Ammon's horn (tissue), 1 donor: ENCODE measurements at places on chromosomes 4 and X.

DNA sequence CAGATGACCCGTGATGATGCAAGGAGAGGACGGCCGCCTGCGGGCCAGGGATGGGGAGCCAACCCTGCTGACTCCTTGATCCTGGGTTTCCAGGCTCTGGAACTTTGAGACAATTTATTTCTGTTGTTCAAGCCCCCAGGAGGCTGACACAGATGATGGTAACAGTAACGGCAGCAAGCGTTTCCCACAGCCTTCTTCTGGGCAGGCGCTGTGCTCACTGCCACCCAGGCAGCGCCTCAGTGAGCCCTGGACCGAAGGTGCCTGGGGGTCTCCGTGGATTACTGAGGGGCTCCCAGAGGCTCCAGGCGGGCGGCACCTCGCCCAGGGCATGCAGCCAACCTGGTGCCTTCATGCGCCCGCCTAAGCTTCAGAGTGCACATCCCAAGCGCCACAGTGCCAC, 103.9 kb upstream of the AFAP1 start:
- DNase-seq, result no peak

- no peak for DNase-seq
Observed at GRCh38 chr4:94588896-94589693, 137.4 kb downstream of the PDLIM5 start.

DNA sequence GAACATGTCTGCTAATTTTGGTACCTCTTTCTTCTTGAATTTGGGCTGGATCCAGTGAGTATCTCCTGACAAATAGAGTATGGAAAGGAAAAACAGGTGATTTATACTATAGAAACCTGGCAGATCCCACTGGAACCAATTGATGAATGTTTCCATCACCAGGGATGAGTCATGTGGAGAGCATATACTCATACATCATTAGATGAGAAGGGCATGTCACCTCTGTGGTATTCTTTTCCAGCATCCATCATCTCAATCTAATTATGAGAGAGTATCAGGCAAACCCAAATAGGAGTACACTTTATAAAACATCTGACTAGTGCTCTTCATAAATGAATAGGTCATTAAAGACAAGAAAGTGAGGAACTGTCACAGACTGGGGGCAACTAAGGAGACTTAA, 90.7 kb downstream of the CLDN22 start:
- no peak for DNase-seq

GRCh38 chrX:136272325-136272724, 21.1 kb upstream of the MAP7D3 start:
- no peak for DNase-seq

DNA sequence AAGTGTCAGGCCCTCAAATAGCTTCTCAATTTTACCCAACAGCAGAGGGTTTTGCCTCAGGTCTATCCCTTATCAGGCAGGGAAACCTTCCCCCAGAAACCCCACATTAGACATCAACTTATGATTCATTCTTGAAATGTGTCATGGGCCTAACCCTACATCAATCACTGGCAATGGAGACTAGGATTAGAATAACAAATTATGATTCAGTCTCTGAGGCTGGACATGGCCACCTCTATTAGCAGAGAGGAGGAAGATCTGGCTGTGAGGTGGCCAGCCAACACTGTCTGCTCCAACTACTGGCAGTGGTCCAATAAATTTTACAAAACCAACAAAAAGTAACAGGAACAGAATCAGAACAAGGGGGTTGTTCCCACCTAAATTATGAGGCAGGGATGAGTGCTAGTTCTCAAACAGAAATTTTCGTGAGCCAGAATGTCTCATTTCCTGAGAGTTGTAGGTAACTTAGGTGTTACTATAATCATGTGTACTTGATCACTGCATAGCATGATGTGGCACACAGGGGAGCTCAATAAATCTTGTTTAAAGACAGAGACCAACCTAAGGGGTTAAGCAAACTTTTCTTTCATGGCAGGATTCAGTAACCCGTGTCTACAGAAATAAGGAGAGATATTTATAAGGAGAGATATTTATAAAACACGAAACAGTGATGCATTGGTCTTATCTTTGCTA, 126.8 kb downstream of the NFKB1 start:
- DNase-seq, result no peak

DNA sequence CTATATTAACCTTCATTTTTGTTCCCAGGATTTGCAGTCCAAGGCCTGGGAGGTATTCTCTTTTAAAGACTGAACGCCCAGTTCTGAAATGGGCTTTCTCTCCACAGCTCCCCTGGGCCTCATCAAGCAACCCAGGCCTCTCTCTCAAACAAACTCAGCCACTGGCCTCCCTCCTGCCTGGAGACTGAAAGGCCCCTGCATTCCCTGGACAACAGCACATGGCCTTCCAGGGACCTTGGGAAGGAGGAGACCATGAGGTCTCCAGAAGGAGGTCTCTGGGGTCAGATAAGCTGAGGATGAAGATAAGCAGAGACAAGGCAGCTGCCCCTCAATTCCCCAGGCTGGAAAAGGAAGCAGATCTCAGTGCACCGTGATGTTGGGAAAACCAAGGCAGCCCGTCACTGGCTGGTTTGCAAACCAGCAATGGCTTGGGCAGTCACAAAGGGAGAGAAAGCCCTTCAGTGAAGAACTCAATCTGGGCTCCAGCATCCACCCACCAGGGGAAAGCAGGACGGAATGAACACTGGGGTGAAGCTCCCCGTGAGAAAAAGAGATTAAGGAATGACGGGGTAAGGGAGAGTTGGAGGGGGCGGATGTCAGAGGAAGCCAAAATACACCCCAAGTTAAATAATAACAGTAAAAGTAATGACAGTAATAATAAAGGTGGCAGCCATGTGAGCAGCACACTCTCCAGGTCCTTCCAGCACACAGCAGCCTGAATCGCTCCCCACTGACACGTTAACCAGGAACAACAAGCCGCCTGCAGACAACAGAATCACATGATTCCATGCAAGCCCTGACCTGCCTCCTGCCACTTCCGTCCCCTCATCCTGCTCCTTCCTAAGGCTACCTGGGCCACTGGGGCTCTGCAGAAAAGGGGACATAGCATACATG, 22.3 kb downstream of the AMOT start:
- DNase-seq, result no peak

- DNase-seq, result peak; percentile 68
Observed at GRCh38 chrX:153944140-153944799, at the start of gene RENBP. Gene RENBP (minus strand): TSS chrX:153944643. CDS start chrX:153944610, 33 bp downstream.

DNA sequence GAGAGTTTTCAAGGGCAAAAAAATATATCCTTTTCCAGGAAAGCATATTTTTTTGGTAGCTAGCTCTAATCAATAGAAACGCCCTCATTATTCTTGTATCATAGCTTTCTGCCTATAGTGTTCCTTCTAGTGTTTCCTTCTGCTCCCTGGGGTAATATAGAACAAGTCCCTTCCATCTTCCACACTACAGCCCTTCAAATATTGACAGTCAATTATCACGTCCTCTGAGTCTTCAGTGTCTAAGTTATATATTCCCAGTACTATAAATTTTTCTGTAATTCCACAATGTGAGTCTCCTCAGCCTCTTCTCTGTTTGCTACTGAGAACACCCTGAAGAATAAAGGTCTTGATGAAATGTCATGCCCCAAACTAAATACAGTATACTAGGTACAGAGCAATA, 1088.0 kb upstream of the PCDH7 start:
- DNase-seq, result no peak

DNA sequence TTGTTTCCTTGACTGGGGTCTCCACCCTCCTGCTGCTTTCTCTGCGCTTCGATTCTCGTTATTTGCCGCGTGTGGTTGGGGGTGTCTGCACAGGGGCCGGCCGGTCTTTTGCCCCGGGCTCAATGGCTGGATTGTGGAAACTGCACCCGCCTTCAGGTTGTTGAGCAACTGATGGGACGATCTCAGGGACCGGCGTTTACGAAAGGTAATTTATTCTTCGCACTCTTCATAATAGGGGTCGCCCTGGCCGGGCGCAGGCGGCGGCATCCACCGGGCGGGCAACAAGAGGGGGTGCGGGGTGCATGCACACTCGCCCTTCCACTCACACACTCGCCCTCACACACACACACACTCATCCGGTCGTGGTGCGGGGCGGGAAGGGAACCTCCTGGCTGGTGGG, 1.4 kb downstream of the ADGRL3 start:
- no peak for DNase-seq

DNA sequence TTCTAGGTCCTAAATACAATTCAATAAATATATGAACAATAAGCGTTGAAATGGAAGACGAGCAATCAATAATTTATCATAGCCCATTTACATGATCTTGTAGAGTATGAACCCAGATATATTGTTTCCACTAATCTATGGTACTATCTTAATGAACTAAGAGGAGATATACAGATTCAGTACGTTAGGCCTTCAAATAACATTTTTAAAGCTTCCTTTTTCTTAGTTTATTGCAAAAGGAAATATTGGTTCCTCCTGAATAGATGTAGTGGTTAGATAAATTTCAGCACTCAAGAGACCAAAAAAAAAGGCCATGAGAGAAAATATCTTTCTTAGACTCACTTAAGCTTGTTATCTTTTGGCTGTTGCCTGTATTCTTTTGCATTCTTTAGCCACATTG, 147.5 kb upstream of the PITX2 start:
- no peak for DNase-seq

DNA sequence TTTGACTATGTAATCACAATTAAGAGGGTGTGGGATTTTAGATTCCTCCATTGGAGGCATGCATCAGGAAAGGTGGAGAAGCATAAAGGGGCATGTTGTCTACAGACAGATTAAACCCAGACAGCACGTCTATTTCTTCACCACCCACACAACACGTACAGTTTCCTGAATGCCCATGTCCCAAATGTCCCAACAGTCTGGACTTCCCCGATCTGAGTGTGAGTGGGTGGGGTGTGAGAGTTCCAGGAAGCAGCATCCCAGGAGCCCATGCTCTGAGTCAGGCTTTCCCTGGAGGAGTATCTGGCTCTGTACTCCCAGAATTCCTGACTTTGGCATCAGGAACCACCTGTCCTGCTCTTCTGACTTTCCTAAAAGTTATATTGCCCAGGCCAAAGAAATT, 30.8 kb upstream of the NDP start:
- DNase-seq, result no peak

DNA sequence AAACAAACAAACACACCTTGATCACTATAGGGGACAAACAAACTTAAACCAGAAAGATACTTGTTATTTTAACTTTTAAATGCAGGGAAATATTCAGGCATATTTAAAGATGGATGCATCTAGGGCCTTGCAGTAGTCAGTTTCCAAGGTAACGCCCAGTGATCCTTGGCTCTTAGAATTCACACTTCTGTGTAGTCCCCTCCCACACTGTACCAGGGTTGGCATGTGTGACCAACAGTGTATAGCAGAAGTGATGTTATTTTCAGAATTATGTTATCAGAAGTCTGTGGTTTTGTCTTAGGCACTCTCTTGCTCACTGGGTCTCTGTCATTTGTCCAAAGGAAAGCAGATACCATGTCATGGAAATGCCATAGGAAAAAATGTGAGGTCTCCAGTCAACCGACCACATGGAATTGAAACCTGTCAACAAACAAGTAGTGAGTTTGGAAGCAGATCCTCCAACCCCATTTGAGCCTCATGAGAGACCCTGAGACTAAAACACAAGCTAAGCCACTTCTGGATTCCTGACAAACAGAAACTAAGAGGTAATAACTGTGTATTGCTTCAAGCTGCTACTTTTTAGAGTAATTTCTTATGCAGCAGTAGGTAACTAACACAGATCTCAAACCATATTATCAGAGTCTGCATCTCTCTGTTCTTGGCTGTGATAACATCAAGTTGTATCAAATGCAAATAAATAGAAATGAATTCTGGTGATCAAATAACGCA, 670.3 kb downstream of the KCTD8 start:
- DNase-seq, result no peak

DNA sequence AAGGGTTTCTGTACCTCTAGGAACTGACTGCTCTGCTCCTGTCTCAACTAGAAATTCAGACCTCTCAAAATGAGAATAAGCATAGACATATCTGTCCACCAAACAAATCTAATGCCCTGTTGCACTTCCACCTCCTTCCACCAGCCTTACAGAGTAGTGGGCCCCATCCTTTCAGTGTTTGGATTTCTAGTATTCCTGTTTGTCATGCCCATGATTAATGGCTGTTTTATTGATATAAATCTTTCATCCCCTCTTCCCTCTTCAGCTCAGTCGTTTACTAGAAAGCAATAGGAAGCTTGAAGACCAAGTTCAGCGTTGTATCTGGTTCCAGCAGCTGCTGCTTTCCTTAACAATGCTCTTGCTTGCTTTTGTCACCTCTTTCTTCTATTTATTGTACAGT, 46.2 kb downstream of the MOSPD2 start:
- no peak for DNase-seq

GRCh38 chr4:15132739-15133138, 130.5 kb downstream of the CPEB2 start:
- peak; percentile 90 for DNase-seq

- no peak for DNase-seq
Observed at GRCh38 chr4:4549534-4549933, 7.7 kb upstream of the STX18 start.
